T-helper 2 cell treated with Interferon-gamma antibody and Interleukin-4, amounts not matched to agents 5 μg/mL and 100 μg/mL, for 36 hours (primary cell): ENCODE measurements at places on chromosomes 5 and 9.

- H3K27ac ChIP-seq = no peak overlapping the region
- peaks cover 26% of the 10 kb centered on the region for H3K36me3 ChIP-seq
- no peaks in the 10 kb centered on the region for H3K27me3 ChIP-seq
- no peaks in the 10 kb centered on the region for H3K4me1 ChIP-seq
- H3K4me3 ChIP-seq = no peak overlapping the region
Observed at GRCh38 chr9:34242830-34243229, 64.0 kb downstream of the UBAP1 start.

GRCh38 chr5:116452774-116453368 lies 121.8 kb downstream of the SEMA6A start:
- no peak for DNase-seq
- no peaks in the 10 kb centered on the region for H3K27me3 ChIP-seq
- peaks cover 2% of the 10 kb centered on the region for H3K4me1 ChIP-seq

- H3K4me1 ChIP-seq = no peaks in the 10 kb centered on the region
- H3K4me3 ChIP-seq = no peak overlapping the region
- no peak overlapping the region for H3K27ac ChIP-seq
- no peaks in the 10 kb centered on the region for H3K36me3 ChIP-seq
- H3K27me3 ChIP-seq = peaks cover 2% of the 10 kb centered on the region
Observed at GRCh38 chr5:121949885-121950284, 11.9 kb upstream of the SRFBP1 start.

DNA sequence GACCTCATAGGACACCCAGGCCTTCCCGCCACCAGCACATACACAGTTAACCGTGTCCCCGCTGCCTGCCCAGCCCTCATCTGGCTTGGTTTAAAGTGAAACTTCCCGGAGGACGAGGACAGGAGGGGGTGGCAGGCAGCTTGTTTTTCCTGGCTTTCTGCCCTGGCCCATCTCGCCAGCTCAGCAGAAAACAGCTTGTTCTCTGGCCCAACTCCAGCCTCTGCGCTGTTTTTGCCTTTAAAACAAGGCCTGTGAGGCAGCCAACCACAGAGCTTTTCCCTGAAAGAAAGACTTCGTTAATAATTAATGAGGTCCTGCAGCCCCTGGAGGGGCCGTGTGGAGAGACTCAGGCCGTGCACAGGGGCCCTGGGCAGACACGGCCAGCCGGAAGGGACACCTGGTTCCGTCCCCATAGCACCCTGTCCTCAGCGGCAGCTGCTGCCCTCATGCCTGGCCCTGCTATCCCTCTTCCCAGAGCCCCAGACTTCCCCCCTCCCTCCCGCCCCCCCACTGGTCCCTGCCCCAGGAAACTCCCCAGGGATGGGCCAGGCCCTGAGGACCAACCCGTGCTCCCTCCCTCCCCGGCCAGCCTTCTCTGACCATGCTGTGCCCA lies 108.7 kb downstream of the RXRA start:
- no peak for DNase-seq
- no peaks in the 10 kb centered on the region for H3K36me3 ChIP-seq
- H3K27me3 ChIP-seq = no peaks in the 10 kb centered on the region
- H3K27ac ChIP-seq = no peak overlapping the region

- DNase-seq = no peak
- no peak overlapping the region for H3K4me3 ChIP-seq
- H3K27ac ChIP-seq = no peak overlapping the region
- H3K4me1 ChIP-seq = no peaks in the 10 kb centered on the region
- H3K27me3 ChIP-seq = no peaks in the 10 kb centered on the region
Observed at GRCh38 chr5:121264605-121265004, 587.1 kb upstream of the FTMT start.

- H3K4me3 ChIP-seq = no peak overlapping the region
- no peak for DNase-seq
- H3K36me3 ChIP-seq = no peaks in the 10 kb centered on the region
- H3K27ac ChIP-seq = no peak overlapping the region
Observed at GRCh38 chr9:103037508-103038477, 42.7 kb downstream of the CYLC2 start.

GRCh38 chr5:74500110-74500917 lies 140.2 kb downstream of the ENC1 start:
- H3K36me3 ChIP-seq = no peaks in the 10 kb centered on the region
- DNase-seq = no peak

DNA sequence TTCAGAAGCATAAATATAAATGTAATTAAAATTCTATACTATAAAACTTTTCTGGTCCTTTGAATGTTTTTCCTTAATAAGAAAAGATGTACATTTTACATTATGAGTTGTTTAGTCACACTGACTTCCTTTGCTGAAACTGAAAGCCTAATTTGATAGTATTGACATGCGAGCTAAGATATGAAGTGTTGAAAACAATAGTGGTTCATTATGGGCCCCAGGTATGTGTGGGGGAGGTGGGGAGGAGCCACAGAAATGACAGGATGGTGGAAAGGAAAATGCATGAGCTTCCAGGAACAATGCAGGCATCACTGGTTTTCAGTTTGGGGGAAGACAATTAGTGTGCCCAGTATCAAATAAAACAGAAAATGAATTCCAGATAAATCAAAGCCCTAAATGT lies 35.4 kb upstream of the RLN1 start:
- no peaks in the 10 kb centered on the region for H3K27me3 ChIP-seq
- peak overlapping the region; percentile 23 for H3K27ac ChIP-seq
- H3K36me3 ChIP-seq = peaks cover 3% of the 10 kb centered on the region
- H3K4me1 ChIP-seq = peaks cover 23% of the 10 kb centered on the region

GRCh38 chr5:172151661-172152210 lies 36.3 kb downstream of the STK10 start:
- H3K4me3 ChIP-seq = peak overlapping the region; percentile 47
- peak overlapping the region; percentile 62 for H3K27ac ChIP-seq
- H3K27me3 ChIP-seq = no peaks in the 10 kb centered on the region
- no peak for DNase-seq
- H3K36me3 ChIP-seq = peaks cover 74% of the 10 kb centered on the region
- H3K4me1 ChIP-seq = peaks cover 41% of the 10 kb centered on the region

- DNase-seq = no peak
- H3K4me1 ChIP-seq = no peaks in the 10 kb centered on the region
- no peaks in the 10 kb centered on the region for H3K27me3 ChIP-seq
- no peaks in the 10 kb centered on the region for H3K36me3 ChIP-seq
Observed at GRCh38 chr5:30690931-30691330, 502.6 kb upstream of the CDH6 start.

- DNase-seq = no peak
- H3K4me3 ChIP-seq = no peak overlapping the region
- no peak overlapping the region for H3K27ac ChIP-seq
- H3K36me3 ChIP-seq = peaks cover 45% of the 10 kb centered on the region
Observed at GRCh38 chr5:37174928-37175327, 74.2 kb downstream of the CPLANE1 start.

GRCh38 chr9:77883846-77884771 lies 147.5 kb downstream of the GNAQ start:
- H3K27ac ChIP-seq = peak overlapping the region; percentile 77
- H3K27me3 ChIP-seq = no peaks in the 10 kb centered on the region
- H3K4me1 ChIP-seq = peaks cover 44% of the 10 kb centered on the region
- H3K4me3 ChIP-seq = peak overlapping the region; percentile 66
- H3K36me3 ChIP-seq = peaks cover 12% of the 10 kb centered on the region

- DNase-seq = peak; percentile 18
- no peaks in the 10 kb centered on the region for H3K36me3 ChIP-seq
- H3K4me3 ChIP-seq = peak overlapping the region; percentile 78
- no peak overlapping the region for H3K27ac ChIP-seq
- H3K4me1 ChIP-seq = peaks cover 7% of the 10 kb centered on the region
- H3K27me3 ChIP-seq = peaks cover 22% of the 10 kb centered on the region
Observed at GRCh38 chr5:171419688-171420430, 412 bp downstream of the FGF18 start.

GRCh38 chr5:41408676-41409443 lies 101.5 kb downstream of the PLCXD3 start:
- no peak for DNase-seq
- H3K36me3 ChIP-seq = no peaks in the 10 kb centered on the region
- no peak overlapping the region for H3K4me3 ChIP-seq
- H3K27ac ChIP-seq = no peak overlapping the region
- H3K27me3 ChIP-seq = no peaks in the 10 kb centered on the region

GRCh38 chr5:169197343-169197742 lies 103.6 kb downstream of the SLIT3 start:
- H3K4me1 ChIP-seq = no peaks in the 10 kb centered on the region
- no peak overlapping the region for H3K27ac ChIP-seq
- no peaks in the 10 kb centered on the region for H3K36me3 ChIP-seq
- no peak overlapping the region for H3K4me3 ChIP-seq
- H3K27me3 ChIP-seq = no peaks in the 10 kb centered on the region

DNA sequence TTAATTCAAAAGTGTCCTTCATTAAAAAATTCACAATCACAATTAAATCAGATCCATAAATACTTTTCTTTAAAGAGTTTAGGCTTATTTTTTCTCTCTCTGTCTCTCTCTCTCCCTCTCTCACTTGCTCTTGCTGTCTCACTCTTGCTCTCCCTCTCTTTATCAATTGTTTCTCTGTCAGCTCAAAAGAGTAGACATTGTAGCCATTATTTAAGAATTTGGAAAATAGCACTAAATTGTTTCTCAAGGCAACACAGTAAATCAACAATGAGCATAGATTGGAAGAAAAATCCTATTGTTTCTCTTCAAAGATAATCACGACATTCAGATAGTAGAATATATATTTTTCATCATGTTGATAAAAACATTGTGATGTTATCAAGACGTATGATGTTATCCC lies 1114.0 kb downstream of the PTPRD start:
- no peaks in the 10 kb centered on the region for H3K27me3 ChIP-seq
- H3K36me3 ChIP-seq = no peaks in the 10 kb centered on the region
- no peak overlapping the region for H3K27ac ChIP-seq
- no peaks in the 10 kb centered on the region for H3K4me1 ChIP-seq

DNA sequence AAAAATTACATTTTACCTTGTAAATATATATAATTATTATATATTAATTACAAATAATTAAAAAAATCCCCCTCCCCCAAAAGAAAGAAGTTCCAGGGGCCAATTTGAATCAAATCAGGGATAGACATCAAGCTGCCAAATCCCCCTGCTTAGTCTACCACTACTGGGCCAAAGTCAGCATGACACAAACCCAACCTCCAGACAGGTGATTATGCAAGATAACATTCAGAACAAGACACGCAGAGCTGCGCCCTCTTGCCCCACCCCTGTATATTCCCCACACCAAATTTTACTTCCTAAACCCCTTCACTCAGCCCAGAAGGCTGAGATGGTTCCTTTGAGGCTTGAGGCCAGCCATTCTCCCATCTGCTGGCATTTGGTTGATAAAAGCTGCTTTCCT lies 2059.1 kb upstream of the CDH6 start:
- DNase-seq = no peak
- no peak overlapping the region for H3K27ac ChIP-seq
- no peaks in the 10 kb centered on the region for H3K27me3 ChIP-seq
- no peaks in the 10 kb centered on the region for H3K36me3 ChIP-seq
- no peaks in the 10 kb centered on the region for H3K4me1 ChIP-seq

DNA sequence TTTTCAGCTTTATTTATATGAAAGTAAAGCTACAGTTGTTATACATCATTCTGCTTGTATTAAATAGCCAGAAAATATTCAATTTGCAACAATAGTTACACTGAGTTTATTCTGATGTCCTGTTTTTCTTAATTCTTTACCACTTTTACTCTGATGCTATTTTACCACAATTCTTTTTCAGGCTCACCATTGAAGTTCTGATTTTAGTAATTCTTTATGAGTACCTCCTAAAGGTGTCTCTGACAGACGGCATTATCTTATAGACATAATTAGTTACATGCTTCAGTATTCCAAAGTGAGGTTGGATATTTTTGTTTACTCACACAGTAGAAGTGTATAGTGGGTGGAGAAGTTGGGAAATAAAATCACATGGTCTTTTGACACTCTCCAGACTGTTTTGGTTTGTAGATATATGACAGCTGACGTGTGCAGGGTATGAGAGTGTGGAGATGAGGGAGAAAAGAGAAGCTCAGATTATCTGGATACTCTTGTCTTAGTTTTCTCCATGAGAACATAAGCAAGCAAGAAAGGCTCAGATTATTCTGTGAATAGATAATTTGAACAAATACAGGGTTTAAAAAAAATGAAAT lies 97.4 kb downstream of the FBXO4 start:
- H3K27me3 ChIP-seq = peaks cover 12% of the 10 kb centered on the region
- no peak overlapping the region for H3K4me3 ChIP-seq
- H3K27ac ChIP-seq = no peak overlapping the region
- H3K4me1 ChIP-seq = no peaks in the 10 kb centered on the region
- DNase-seq = no peak

DNA sequence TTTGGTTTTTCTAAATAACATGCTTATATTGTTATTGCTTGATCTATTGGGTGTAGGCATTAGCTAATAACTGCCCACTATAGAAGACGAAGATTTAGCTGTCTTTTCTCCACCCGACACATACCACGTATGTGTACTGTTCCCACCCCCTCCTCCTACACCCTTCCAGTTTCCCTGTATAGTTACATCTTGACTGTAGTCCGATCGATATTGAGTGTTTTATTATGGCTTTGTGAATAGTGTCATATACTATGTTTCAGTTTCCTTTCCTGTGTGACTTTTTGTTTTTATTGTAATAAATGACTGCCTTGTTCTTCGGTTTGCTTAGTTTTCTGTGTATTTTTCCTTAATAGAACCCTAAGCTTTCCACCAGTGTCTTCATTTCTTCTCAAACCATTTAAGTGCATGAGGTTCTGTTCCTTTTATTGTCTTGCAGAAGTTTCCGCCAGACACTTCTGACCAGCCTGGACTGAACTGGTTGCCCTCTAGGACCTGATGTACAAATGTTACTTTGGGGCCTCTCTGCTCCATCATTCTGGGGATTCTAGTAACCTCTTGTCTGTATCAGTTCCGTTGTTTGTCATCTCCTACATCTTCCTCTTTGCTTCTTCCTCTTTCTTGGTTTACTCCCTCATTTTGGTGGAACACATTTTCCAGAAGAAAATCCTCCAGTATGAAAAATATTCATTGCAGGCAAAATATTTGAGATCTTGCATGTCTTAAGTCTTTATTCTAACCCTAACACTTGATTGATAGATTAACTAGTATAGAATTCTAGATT lies 61.8 kb downstream of the PRKACG start:
- peak overlapping the region; percentile 24 for H3K27ac ChIP-seq
- peak overlapping the region; percentile 42 for H3K4me3 ChIP-seq
- H3K36me3 ChIP-seq = peaks cover 7% of the 10 kb centered on the region
- no peak for DNase-seq
- H3K27me3 ChIP-seq = no peaks in the 10 kb centered on the region
